Stimulated activated CD8-positive, alpha-beta memory T cell treated with anti-CD3 and anti-CD28 coated beads, Interleukin-15, amount 100 ng/mL, for 24 hours (primary cell): ENCODE measurements at places on chromosomes 2 and 18.

- no peak for DNase-seq
Measured at GRCh38 chr2:96655526-96655925, 13.0 kb downstream of the FER1L5 start.

DNA sequence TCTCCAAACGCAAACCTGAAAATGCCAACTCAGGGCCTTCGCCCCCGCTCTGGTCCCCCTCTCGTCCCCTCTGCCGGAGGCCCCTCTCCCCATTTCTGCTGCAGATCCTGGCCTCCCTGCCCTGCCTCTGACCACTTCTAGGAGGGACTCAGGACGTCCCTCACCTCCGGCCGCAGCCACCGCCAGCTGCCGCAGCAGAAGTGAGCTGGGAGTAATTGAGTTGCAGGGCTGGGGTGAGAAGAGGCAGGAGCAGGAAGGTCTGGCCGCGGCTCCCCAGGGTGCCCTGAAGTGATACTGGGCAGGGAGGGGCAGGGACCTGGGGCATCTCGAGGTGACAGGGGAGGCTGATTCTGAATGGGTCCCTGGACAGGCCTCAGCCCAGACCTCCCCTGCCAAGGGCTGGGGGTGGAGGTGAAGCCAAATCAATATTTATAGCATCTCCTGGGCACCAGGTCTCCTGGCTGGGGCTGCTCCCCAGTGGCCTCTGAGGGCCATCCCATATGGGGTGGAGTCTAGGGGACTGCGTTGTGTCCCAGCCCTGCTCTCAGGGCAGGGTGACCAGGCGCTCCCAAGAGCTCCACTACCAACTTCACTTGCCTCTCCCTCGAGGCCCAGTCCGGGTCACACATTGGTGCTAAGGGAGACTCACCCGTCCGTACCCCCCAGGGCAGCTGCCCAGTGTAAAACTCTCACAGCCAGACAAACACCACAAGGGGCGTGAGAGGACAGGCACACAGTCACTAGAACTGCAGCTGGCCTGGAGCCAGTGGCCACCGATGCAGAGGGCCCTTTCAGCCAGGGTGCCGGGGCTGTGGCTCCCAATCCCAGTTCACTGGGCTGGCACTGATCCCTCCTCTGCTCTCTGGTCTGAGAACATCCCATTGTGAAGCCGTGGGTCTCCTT lies 33.0 kb downstream of the KCNIP3 start:
- DNase-seq: no peak

GRCh38 chr2:72980535-72981217 lies 63.4 kb downstream of the EMX1 start:
- DNase-seq: no peak

DNA sequence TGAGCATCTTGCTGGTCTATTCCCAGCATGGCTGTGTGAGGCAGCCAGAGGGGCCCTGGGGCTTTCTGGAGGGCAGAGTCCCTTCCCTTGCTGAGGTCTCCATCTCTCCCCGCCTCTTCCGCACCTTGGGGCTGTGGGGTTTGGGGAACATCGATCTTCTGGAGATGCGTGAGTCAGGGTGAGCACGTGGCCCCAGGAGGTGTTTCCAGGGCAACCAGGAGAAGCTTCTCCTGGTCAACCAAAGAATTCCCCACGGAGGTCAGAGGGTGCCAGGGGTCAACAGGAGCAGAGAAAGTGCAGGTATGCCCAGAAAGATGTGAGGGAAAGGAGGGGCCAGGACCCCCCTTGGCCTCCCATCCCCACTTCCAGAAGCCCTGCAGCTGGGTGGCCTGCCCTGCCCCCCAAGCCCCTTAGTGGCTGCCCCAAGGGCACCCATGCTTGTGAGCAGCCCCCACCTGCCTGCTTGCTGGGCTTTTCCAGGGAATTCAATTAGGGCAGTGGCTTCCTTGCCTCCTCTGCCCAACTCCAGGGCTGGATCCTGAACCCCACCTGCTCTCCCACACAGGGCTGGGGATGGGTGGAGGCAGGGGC lies 2.8 kb upstream of the PROM2 start:
- DNase-seq: no peak

DNA sequence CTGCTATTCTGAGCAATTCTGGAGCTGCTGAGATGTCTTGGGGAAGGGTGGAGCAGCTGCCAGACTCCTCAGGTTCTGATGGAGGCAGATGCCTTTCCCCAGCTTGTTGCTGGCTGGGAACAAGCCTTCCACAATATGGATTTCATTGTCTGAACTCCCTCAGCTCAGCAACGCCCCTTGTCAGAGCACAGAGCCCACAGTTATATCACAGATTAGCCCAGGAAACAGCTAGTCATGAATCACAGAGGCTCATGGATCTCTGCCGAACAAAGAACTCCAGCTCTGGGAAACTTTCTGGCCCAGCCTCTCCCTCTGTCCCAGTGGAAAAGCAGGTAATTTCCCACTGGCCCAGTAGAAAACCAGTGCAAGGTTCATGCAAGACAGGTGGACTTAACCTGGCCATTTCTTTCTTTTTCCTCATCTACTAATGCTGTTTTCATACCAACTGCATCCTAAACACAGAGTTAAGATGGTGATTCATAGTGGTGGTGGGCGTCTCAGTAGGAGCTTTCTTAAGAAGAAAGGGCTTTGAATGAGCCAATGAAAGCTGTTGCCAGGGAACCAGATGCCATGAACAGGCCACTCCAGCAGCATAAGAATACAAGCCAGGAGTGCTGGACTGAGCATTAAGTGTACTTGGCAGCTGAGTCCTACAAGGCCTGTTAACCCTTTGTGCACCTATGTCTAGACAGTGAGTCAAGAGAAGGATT lies 8.7 kb upstream of the KIAA2012 start:
- no peak for DNase-seq
